ENCODE measurements at places on chromosomes 5 and 9.

DNA sequence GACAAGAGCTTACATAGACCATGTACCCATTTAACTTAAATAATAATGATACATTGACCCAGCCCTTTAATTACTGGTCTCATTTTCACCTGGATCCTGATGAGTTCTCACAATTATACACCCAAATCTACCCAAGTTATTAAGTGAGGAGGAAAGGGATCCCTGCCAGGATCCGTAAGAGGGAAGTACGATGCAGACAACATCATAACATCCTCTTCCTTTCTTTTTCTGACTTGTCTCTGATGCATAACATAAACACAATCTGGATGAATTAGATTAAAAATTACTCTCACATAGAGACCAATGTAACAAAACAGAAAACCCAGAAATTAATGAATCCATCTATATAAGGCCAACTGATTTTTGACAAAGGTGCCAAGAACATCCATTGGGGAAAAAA, 17.0 kb downstream of the MARCHF3 start:
- no peak for DNase-seq

- DNase-seq: peak; percentile 25
These were observed 29.8 kb downstream of the NR4A3 start for GRCh38 chr9:99851500-99851822.

- DNase-seq: no peak
These were observed 4.0 kb upstream of the RANBP3L start for GRCh38 chr5:36305571-36306326.

DNA sequence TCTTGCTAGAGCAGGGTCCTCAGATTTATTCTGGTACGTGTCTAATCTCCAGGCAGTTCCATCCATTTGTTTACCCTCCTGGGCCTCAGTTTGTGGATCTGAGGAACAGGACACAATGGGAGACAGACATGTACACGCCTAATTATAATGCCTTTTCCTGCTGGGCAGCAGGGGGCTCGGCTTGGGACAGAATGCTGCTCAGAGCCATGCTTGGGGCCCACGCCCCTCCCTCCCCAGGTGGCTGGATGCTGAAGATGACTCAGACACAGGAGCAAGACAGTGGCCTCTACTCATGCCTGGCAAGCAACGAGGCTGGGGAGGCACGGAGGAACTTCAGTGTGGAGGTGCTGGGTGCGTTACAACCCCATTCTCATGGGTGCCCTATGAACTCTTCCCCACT, 72.7 kb upstream of the ASS1 start:
- no peak for DNase-seq
